Activated CD4-positive, alpha-beta T cell treated with anti-CD3 and anti-CD28 coated beads for 1 hour (primary cell): ENCODE measurements at places on chromosomes 12 and 14.

DNA sequence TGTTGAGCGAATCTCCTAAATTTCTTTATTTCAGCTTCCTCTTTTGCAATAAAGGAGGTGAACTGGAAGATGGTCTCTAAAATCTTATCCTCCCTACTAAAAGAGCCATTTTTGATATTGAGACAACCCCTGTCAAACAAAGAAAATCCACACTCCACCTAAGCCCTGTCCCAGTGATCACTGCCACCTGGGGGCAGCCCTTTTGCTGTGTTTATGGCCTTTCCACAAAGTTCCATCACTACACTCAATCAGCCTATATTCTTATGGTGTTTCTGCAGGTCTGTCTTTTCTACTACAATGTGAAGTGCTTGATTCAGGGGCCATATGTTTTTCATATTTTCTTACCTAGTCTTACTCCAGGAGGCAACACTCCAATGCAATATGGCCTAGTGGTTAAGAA is 163.7 kb downstream of the BMP4 start:
- no peak for DNase-seq

GRCh38 chr14:106380740-106381139 is 854.4 kb downstream of the TMEM121 start:
- no peak for DNase-seq

- no peak for DNase-seq
These were observed 469.4 kb downstream of the CCER1 start for GRCh38 chr12:90485560-90485959.

DNA sequence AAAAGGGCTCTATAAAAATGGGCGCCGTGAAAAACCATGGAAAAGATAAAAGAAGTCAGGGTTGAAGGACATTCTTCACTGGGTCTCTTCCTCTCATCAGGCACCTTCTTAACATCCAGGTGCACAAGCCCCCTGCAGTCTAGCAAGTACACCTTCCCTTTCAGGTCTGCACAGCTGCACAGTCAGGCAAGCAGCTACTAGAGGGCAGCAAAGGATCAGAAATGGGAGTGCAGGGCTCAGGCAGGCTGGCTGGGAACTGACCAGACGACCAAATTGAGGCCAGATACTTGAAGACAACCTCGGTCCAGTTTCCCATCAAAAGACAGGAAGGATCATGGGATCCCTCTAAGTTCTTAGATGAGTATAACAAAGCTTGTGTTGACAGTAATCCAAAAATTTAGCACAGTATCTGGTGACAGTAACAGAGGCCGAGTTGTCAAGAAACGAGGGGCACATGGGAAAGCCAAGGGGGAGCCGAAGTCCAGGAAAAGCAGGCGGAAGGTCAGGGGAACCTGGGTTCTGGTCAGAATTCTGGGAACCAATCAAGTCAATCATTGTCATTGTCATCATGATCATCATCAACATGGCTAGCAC is 10.1 kb upstream of the GRIP1 start:
- DNase-seq, result no peak

GRCh38 chr12:42695490-42695995 is 106.0 kb upstream of the PRICKLE1 start:
- no peak for DNase-seq

DNA sequence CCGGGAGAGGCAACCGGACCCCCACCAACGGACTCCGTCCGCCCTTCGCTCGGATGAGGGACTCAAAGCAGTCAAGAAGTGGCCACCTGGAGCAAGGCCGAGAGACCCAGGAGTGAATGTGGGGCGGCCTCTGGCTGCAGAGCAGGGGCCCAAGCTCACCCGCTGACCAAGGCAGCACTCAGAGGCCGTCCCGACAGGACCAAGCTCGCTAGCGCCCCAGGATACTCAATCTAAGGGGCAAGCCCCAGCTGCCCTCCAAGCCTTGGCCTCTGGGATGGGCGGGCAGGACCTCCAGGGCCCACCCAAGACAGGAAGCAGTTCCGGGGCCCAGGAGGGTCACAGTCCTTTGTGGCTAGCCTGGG is 936 bp downstream of the AKT1 start:
- DNase-seq, result no peak

DNA sequence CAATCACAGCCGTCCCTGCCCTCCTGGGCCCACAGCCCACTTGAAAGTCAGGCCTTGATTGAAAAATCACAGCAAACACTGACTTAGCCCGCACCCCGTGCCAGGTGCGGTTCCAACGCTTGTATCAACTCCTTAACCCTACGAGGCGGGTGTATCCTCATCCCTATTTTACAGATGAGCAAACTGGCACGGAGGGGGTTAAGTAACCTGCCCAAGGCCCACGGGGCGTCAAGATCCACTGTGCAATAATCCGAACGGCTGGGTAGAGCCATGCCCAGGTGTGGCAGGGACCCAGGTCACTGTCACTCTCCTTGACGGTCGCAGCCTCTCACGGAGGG is 583 bp downstream of the DNAH10 start:
- DNase-seq, result no peak

DNA sequence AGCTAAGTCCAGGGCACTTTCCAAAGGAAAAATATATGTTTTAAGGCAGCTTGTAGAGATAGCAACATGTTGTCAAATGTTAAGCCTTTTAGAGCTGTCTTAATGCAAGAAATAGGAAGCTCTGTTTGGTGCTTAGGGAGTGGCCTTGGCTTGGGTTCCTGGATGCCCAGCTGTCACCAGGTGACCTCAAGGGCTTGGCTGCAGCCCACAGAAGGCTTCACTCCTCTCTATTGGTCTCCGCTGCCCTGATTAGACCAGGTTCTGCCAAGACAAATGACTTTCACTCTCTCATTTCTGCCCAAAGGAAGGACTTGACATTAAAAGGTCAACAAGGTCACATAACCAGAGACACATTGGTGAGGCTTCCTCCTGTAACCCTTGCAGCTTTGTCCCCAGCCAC is 76.8 kb downstream of the WSCD2 start:
- no peak for DNase-seq

- no peak for DNase-seq
These were observed 436.3 kb downstream of the VRK1 start for GRCh38 chr14:97233319-97233985.

DNA sequence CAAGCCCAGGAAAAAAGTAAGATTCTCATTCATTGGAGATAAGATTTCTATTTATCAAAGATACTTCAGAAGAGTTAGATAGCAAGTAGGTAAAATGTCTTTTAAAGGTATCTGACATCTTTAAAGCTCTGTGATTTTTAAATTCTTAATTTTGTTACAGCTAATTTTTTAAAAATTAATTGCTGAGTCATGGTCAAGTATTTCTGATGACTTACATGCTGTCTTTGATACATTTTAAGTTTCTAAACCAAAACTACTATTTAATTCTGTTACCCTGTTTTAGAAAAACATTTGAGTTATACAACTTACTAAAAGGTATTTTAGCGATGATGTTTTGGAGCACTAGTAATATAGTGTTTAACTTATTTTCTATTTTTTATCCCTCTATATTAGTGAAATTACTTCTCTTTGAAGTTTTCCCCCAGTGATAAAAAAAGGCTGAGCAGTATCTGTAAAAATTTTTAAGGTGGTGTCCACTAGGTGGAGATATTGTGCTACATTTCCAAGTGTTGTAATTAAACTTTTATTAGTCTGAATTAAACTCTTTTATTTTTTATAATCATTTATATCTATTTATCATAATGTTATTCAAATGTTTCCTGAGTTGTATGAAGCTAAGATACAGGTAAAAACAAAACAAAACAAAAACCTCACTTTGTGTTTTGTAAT is 11.5 kb downstream of the ALG10 start:
- DNase-seq, result no peak

DNA sequence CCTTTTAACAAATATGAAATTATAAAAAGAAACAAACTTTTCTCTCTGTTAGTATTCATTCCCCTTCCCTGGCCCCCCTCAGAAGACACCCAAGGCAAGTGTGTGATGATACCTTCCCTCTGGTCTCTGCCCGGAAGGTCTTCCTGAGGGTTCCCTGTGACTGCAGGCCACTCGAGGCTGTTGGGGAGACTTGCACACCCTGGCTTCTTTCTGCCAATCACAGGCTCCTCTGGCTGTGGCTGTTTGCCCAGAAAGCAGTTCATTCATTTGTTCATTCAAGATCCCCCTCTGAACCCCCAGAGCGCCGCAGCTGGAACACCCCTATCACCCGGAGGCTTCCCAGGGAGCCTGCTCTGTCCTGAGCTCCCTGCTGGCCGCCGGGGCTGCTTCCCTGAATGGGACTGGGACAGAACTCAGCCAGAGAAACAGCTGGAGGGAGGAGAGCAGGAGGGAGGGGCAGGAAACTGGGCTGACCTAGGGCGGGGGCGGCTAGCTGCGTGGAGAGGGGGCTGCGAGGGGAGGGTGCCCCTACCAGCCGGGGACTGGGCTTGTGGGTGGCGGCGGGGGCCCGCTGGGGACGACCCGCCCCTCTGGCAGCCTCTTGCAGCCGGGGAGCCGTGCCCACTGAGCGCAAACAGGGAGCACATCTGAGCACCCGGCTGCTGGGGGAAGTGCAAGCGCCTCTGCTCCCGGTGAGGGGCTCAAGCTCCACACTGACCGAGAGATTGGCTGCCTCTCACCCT is at the start of gene CMKLR1:
TSS of gene CMKLR1 (minus strand) at position 397 of the 743 bp plus-strand sequence. CDS start 45,720 bp downstream, outside the sequence.
- DNase-seq, result no peak

GRCh38 chr14:71121001-71121400 is 213.7 kb downstream of the PCNX1 start:
- DNase-seq, result no peak

- no peak for DNase-seq
These were observed 123.5 kb upstream of the KITLG start for GRCh38 chr12:88703790-88704189.

- DNase-seq, result no peak
These were observed 50.2 kb downstream of the MIPOL1 start for GRCh38 chr14:37247791-37248461.

- no peak for DNase-seq
These were observed 12.6 kb upstream of the LRP1-AS start for GRCh38 chr12:57160040-57160439.

DNA sequence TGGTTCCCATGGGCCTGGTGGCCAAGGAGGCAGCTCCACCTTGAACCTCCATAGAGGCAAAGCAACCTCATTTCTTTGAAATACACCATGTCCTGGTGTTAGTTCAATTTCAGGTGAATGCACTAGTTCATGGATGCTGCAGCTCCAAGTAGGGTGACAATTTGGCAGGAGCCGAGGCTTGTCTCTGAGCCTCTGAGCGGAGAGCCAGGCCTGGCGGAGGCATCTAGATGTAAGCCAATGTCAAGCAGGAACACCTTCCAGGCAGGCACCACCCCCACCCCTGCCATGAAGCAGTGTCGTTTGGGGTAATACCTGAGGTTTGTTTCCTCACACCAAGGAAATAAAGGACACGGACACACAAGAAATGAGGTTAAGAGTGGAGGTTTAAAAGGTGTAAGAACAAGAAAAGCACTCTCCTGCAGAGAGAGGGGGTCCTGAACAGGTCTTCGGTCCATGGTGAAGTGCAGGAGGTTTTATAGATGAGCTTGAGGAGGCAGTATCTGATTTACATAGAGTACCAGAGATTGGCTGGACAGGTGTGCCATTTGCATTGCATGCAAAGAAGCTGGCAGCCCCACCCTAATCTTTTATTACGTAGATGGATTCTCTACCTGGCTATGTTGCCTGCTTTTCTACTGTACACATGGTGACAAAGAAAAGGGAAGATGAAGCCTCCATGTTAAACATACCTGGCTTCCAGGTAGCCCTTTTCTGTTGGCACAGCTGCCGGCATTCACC is 60.3 kb downstream of the RIN3 start:
- no peak for DNase-seq

DNA sequence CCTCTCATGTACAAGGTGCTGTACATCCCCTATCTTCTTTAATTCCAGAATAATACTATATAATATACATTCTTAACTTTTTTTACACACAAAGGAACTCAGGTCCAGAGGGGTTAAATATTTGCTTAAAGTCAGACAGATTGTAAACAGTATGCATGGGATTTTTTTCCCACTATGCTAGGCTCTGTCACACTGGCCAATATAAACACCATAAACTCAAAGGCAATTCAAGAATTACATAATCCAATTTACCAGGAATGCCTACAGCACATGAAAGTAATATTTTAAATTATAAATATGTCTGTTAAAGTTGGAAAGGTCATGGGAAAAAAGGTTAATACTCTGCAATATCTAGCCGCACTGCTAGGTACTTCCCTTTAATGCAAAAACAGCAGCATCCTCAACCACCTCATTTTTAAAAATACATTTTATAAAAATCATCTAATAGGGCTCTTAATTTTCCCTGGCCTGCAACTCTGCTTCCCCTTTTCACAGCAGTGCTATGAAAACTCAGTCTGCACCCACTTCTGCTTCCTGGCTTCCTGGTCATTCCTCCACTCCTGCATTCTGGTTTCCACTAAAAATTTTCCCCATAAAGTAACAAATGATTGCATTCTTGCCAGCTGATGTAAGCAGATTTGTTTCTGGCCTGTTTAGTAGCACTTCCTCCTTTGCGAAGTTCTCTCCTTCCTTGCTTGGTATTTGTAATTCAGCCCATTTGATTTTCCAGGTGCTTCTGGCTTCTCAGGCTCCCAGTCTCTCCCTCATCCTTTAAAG is 128.1 kb downstream of the ITPR2 start:
- no peak for DNase-seq

DNA sequence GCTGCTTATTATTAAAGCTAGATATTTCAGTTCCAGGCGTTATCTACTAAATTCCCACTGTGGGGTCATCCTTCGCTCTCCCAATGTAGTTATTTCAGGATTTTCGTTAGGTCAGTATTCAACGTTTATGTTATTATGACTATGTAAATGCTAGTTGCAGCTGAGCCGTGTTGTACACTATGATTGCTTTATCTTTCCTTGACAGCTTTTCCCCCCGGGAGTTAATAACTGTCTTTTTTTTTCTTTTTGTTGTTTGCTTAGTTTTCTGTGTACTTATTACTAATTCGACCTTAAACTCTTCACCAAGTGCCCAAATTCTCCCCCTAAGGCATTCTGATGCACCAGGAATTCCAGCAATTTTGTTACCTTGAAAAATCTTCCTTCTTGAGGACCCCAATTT is 48.5 kb downstream of the SUDS3 start:
- DNase-seq, result no peak

DNA sequence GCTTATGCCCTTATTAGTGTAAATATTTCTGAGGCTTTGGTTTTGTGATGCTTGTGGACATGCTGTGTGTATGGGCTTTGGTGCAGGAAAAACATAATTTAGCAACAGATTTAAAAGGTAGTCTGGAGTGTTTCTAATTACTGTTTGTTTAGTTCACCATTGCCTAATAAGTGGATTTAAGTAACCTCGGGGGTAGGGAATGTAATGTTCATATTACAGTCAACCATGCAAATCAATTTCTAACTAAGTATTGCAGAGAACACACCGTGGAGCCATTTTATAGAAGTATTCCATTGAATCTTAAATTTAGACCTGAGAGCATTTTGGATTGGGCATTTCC is 53.5 kb downstream of the ANO6 start:
- DNase-seq, result no peak

DNA sequence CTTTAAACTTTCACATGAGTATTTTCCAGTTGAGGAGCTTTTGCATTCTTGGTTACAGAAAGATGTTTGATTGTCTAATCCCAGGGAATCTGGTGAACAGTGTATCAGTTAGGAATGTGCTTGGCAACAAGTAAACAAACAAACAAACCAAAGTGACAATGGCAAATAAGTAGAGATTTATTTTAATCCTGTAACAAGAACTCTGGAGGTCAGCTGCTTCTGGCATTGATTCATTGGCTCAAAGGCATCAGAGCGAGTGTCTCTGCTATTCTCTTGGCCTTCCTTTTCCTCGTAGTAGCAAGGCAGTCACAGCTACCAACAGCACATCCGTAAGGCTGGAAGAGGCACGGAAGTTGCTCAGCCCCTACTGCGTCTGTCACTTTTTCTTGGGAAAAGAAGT is 37.2 kb downstream of the CRADD start:
- DNase-seq, result no peak

- no peak for DNase-seq
These were observed 103.9 kb downstream of the BTG1 start for GRCh38 chr12:92041742-92042141.

- no peak for DNase-seq
These were observed 120.0 kb downstream of the KCNA5 start for GRCh38 chr12:5163661-5164060.
